NCI-H2171 (cell line): ENCODE measurements at places on chromosomes 5 and 9.

- no peak for DNase-seq
Measured at GRCh38 chr9:124760719-124761118, 10.4 kb downstream of the NR6A1 start.

GRCh38 chr9:126690431-126691051, 76.8 kb downstream of the LMX1B start:
- DNase-seq, result no peak

GRCh38 chr5:73950441-73950873, 324.5 kb downstream of the ARHGEF28 start:
- DNase-seq, result no peak

- DNase-seq, result no peak
Measured at GRCh38 chr5:60673334-60673733, 26.6 kb downstream of the DEPDC1B start.

GRCh38 chr5:38926121-38926520, 80.3 kb downstream of the OSMR start:
- DNase-seq, result no peak

DNA sequence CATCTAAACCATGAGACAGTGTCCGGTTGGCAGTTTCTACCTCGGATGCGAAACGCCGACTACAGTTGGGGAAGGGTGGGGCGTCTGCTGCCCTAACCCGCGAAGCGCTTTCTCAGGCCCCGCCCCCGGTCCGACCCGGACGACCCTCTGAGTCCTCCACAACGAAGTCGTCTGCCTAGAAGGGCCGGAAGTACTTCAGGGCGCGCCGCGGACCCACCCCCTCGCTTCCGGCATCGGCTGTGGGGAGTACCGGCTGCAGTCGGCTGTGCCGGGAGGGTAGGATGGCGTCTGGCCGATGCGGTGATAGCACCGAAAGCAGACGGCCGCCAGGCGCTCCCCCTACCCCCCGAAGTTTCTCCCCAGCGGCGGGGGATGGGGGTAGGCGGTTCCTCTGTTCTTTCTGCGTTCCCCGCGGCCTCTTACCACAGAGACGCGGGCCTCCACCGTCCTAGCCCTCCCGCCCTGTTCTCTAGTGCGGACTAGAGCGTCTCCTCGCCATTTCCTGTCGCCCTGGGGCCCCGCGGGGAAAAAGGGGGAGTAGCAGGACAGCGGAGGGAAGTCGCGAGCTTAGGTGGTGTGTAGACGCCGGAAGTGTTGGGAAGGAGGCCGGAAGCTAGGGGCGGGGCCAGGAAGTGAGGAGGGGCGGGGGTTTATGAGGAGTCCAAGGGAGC, at the start of gene TRIM41:
TRIM41 (plus strand) TSS at position 224 of the 671 bp plus-strand sequence. CDS start 719 bp downstream, outside the sequence.
- DNase-seq, result no peak

- no peak for DNase-seq
Measured at GRCh38 chr9:108617676-108618075, 238.1 kb downstream of the ACTL7B start.

- no peak for DNase-seq
Measured at GRCh38 chr5:2276101-2276500, 393.4 kb upstream of the IRX4 start.

- DNase-seq, result no peak
Measured at GRCh38 chr5:119354537-119355243, 1.1 kb upstream of the TNFAIP8 start.

DNA sequence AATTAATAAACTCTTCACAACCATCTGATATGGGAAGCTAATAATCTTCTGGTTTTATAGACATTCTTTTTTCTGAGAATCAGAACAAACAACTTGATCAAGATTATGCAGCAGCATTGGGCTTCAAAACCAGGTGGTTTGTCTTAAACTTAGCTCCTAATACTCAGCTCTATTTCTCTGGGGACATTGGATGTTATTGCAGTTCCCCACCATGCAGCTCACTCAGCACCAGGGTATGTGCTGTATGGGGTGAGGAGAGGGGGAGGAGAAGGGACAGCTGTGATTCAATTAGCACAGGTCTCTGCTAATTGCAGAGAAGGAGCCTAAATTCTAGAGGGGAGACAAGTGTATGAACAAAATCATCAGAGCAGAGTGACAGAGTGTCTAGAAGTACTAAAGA, 210.7 kb upstream of the TNC start:
- DNase-seq, result no peak

- DNase-seq, result no peak
Measured at GRCh38 chr9:70444904-70445303, 30.4 kb upstream of the KLF9 start.

- DNase-seq, result no peak
Measured at GRCh38 chr5:31378838-31379237, 153.1 kb downstream of the DROSHA start.

DNA sequence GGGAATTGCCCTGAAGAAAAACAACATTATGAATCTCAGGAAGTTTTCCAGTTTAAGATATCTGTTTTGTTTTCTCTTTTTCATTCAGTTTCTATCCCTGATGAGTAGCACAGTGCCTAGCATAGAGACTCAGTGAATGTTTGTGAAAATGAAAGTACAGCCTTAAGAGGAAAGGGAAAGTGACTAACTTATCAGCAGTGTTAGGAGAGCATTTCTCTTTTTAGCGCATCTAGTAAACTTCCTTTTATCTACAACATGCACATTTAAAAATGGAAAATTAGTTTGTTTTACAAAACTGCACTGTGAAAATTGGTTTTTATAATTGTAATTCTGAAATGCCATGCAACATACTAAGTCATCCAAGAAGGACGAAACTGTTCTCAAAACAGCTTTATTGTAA, 110.8 kb downstream of the SMARCA2 start:
- no peak for DNase-seq

DNA sequence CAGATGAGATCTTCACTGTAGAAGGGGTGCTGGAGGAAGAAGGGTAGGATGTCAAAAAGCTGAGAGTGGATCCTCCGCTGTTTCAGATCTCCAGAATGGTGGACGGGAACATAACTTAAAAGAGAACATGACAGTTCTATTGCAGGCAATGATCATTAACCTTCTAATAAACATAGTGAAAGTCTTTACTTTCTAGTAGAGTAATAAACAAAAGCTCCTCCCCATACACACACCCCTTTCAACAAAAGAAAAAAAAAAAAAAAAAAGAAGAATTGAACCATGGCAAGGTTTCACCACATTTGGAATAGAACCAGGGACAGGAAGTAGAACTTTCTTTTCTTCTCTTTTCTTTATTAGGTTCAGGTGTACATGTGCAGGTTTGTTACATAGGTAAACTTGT, 768.1 kb upstream of the RIOK2 start:
- DNase-seq, result no peak

- no peak for DNase-seq
Measured at GRCh38 chr5:5179079-5179478, 38.9 kb downstream of the ADAMTS16 start.

DNA sequence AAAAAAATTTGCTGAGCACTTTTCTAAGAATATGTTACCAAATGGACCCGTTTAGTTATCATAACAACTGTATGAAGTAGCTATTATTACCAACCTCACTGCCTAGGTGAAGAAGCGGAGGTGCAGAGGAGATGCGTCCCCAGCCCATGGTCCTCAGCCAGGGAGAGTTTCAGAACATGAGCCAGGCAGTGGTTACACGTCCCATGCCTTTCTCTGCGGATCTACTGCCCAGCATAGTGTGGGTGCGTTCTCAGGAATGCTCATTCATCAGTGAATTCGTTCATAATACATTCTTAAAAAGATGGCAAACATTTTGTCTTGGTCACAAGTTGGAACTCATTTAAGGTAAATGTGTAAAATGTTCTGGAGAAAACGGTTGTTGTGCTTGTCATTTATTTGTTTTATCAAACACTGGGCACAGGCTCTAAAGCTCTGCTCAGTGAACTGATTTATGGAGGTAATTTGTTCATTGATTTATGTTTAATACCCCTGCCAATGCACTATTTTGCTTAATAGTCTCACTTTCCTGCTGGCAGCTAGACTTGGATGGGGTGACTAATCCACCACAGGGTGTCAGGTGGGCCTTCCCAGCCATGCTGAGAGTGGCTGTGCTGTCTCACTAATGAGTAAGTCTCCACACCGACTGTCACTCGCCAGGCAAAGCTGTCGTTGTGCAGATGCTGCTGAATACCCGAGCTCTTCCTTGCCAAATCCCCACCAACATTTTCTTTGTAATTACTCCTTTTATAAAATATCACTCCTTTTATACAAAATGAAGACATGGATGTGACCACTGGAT, 248.8 kb downstream of the TENT4A start:
- DNase-seq, result no peak

DNA sequence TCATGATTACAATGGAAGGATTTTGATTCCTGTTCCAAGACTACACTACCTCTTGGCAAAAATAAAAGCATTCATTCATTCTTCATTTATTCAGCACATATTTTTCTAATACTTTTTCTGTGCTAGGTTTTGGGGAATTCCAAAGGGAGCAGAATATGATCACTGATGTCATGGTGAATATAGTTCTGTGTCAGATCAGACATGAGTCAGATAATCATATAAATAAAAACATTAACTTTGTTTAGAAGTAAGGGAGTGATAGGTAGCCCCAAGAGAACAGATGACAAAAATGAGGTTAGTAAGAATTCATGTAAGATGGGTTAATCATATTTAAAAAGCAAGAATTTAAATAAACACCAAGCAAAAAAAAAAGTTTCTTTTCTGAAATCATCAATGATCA, 94.1 kb upstream of the RANBP6 start:
- DNase-seq, result no peak

DNA sequence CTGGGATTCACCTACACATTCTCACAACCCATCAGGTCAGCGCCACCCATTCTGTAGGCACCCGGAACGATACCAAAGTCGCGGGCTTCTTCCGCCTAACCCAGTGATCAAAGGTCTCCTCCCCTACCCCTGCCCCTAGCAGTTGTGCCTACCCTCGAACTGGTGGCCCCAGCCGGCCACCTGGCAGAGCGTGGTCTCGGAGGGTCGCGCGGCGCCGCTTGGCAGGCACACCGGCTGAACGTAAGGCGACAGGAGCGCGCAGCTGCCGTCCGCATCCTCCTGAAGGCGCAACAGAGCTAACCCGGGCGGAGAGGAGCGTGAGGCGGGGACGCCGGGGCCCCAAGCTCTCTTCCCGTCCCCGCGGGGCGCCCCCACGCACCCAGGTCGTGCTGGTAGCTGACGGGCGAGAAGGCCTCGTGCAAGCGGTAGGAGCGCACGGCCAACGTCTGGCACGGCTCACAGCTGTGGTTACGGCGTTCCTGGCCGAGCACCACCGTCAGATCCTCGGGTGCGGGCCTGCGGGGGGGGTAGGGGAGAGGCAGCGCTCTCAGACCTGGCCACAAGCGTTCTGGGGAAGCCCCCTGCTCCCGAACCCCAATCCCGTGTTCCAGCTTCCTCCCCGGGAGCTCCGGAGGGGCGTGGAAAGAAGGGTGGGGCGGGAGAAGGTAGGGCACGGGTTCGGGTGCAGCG, 2.8 kb upstream of the PFN3 start:
- no peak for DNase-seq

- DNase-seq, result no peak
Measured at GRCh38 chr5:53448851-53449250, 31.6 kb upstream of the FST start.

DNA sequence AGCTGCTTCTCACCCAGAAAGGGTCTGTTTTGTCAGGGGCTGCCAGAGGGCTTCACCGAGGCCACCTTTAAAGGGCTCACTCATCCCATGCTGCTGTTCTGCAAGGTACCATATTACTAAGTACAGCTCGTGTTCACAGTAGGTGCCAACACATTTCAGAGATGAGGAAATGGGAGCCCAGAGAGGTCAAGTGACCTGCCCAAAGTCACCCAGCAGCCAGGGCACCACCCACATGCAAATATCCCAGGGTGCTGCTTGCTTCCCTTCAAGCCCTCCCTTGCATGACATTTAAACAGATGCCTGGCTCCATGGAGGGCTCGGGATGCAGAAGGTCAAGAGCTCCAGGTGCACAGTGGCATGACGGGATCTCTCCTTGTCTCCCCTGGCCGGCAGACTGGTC, 123.5 kb upstream of the SARDH start:
- DNase-seq, result no peak

- no peak for DNase-seq
Measured at GRCh38 chr5:11197726-11198125, 436.7 kb upstream of the DAP start.

GRCh38 chr5:122170620-122171019, 41.3 kb downstream of the ZNF474 start:
- no peak for DNase-seq

- peak; percentile 14 for DNase-seq
Measured at GRCh38 chr5:51380603-51381207, 2.5 kb upstream of the ISL1 start.

DNA sequence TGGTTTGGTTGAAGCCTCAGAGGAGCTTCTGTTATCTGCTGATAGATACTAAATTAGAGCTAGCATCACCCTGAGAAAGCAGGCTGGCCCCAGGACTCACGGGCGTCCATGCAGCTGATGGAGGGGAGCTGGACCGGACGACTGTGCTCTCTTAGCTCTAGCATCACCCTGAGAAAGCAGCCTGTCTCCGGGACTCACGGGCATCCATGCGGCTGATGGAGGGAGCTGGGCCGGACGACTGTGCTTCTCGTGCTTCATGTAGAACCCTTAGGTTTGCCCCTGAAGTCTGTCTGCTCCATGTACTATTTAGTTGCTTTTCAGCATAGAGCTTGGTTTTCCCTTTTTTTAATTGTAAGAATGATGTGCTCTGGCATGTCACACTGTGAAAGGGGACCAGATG, 16.3 kb upstream of the LTC4S start:
- no peak for DNase-seq

- no peak for DNase-seq
Measured at GRCh38 chr5:156920042-156920860, 42.8 kb downstream of the TIMD4 start.

- no peak for DNase-seq
Measured at GRCh38 chr5:163363389-163363788, 74.0 kb upstream of the CCNG1 start.

- no peak for DNase-seq
Measured at GRCh38 chr9:5592904-5593303, 36.0 kb upstream of the RIC1 start.

DNA sequence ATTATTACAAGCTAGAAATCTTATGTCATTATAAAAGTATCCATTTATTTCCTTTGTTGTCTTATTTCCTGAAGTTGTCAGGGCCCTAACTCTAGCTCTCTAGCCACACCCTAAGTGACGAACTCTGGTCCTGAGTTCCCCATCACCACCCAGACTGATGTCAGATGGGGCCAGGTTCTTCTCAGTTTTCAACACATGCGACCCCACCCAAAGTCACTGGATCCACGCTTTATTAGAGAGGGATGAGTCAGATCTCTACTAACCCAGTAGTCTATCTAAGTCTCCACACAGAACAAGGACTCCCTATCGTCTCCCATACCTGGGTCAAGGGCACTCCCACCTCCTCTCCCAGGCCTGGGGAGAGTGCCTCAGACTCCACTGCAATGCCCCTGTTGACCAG, 6.8 kb upstream of the FEM1C start:
- no peak for DNase-seq
